ENCODE measurements at places on chromosomes 2 and 18.

DNA sequence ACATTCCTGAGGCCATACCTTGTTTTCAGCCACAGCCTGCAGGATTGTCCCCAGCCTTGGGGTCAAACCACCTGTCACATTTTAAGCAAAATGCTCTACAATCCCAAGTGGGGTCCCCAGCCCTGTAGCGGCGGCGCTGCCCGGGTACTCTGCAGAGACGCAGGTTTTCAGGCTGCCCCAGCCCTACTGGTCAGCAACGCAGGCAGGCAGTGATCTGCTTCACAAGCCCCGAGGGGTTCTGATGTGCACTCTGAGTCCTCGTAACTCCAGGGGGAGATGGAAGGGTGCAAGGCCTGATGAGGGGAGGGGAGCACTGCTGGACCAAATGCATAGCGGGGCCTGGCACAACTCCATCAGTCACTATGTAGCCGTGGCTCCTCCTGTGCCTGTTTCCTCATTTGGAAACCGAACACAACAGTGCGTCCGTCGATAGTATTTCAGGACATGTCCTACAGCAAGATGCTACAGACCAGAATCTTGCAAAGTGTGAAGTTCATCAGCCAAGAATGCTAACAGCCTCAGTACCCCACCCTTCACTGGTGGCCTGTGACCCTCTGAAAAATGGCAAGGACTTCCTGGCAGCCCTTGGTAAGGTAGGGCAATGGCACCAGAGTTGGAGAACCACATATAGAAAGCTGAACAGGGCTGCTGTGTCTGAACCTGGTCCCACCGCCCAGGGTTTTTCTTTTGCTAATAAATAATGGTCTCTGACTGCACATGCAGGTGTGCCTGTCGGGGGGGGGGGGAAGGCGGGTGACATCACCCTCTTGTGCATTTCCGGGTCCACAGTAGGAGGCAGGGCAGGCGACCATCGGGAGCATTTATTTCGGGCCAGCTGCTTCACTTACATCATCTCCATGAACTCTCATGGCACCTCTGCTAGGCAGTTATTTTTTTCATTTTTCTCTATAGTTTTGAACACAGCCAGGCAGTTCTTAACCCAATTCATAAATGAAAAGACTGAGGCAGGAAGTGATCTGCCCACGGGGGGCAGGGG, 50.6 kb upstream of the TFCP2L1 start:
- DNase-seq: peak; percentile 23

GRCh38 chr18:5155907-5156287, 41.2 kb downstream of the AKAIN1 start:
- peak; percentile 1 for DNase-seq

GRCh38 chr2:208136716-208137094, 7.1 kb upstream of the CRYGC start:
- DNase-seq: no peak

DNA sequence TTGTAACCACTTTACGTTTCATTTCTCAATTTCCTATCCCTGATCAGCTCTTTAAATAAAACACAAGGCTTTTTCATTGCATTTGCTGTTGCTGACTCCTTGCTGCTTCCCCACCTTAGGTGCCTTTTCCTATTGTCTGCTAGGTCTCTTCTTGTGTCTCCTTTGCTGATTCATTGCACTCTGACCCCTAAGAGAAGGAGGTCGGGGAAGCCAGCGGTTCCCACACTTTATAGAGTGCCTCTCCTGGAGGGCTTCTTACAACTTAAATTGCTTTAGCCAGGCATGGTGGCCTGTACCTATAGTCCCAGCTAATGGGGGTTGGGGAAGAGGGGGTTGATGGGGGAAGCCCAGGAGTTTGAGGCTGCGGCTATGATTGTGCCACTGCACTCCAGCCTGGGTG, 495.0 kb downstream of the DLGAP1 start:
- no peak for DNase-seq

GRCh38 chr2:207892716-207893402, 123.2 kb upstream of the FZD5 start:
- no peak for DNase-seq

GRCh38 chr2:8324901-8325300, 357.0 kb upstream of the ID2 start:
- DNase-seq: no peak

- DNase-seq: no peak
Observed at GRCh38 chr2:233094614-233095013, 34.5 kb downstream of the INPP5D start.

DNA sequence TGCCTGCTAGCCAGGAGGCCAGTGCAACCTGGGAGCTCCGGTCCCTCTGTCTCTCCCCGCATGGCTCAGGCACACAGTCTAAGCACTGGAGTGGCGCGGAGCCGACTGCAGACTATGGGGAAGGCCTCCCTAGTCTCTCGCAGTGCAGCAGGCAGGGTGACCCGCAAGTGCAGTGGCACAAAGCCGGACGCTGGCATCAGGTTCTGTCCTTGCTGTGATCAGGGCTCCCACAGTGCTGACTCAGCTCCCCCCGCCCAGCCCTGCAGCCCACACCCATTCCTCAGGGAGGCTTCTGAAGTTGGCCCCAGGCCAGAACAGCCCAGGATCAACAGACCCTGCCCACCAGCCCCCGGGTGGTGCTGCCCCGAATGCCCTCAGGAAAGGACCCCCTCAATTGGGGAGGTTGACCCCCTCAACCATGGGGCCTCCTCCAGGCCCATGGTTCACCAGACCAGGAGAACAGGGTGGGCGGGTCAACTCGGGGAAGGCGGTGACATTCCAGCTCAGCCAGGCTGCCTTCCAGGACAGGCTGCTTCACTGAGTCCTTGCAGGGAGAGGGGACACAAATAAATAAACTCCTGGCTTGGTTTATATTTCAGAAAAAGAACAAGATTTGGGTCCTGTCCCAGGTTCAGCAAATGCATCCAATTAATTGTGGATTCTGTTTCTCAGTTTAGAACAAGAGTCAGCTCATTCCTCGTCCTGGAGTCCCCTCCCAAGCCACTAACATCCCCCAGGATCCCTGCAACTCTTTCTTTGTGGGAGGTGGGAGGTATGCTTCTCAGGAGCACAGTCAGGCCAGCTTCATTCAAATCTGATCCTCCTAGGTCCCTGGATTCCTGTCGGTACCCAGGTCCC, 12.2 kb downstream of the BIN1 start:
- no peak for DNase-seq

All from HT1080 (cell line).